AG04450 (cell line): ENCODE measurements at places on chromosomes 4 and X.

DNA sequence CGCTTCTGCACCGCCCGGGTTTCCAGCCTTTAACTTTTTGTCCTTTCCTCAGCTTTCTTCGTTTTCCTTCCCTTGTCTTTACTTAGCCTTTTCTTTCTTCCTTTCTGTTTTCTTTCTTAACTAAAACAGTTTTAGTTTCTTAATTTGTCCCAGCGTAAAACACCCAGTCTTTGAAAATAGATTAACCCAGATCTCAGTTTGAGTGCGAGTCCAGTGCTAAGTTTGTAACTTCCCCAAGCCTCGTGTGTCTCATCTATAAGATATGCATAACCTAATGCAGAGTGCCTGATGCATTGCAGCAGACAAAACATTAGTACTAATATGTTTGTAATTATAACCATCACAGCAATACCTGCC, 460 bp upstream of the GEMIN8 start:
- peak; percentile 10 for DNase-seq

DNA sequence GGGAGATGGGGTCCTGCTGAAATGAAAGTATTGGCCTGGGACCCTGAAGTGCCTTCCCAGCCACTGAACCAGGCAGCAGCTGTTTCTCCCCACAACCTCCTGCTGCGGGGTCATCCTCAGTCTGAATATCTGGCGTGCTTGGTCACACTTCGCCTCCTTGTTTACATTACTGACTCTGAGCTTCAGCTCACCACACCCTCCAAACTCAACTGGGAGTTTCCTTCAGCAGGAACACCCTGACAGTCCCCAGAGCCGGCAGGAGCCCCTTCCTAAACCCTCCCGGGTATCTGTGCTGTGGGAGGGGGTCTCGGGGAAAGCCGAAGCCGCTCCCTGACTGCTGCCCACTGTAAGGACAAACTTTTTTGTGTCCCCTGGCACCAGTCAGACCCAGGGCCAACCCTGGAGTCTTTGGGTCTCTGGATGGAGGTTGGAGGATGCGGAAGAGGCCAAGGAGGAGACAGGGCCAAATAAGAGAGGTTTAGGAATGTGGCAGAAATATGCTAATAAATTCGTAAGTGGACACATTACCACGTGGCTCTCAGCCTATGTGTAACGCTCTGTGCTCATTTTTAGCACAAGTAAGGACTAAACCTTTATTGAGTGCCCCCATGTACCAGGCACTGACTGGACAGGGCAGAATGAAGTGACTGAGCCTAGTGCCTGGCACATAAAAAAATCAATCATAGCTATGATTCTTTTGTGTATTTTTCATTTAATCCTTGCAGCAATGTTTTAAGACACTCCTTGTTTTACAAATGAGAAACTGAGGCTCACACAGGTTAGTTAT, 20.7 kb downstream of the FHDC1 start:
- DNase-seq = peak; percentile 18

DNA sequence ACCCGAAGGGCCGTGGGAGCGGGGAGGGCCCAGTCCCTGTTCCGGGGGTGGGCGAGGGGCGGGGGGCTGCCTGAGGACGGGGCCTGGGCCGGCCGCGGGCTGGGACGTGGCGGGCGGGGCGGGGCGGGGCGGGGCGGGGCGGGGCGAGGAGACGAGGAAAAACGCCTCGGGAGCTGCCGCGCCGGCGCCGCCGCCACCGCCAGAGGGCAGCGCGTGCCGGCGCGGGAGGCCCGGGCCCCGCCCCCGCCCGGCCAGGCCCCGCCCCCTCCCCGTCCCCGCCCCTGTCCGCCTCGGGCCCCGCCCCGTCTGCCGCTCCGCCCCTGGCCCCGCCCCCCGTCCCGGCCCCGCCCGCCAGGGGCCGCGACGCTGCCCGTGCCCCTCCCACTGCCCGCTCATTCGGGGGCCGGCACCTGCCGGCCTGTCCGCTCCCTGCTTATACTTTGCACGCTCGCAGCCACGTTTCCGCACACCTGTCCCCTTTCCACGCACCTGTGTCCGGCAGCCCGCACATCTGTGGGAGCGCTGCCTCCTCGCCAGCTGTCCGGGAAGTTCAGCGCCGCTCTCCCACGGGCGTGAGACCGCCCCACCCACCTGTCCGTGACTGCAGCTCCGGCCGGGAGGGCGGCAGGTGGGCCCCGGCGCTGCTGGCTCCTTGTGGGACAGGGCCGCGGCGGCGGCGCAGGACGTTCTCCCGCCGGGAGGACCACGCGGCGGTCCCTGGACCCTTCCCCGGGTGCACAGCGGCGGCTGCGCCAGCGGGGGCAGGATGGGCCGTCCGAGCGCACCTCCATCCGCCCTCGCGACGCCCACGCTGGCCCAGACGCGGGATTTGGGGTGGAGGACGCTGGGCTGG, 1.7 kb upstream of the FGFRL1 start:
- DNase-seq = no peak

- no peak for DNase-seq
Measured at GRCh38 chr4:113901994-113902787, 77.3 kb downstream of the ARSJ start.

DNA sequence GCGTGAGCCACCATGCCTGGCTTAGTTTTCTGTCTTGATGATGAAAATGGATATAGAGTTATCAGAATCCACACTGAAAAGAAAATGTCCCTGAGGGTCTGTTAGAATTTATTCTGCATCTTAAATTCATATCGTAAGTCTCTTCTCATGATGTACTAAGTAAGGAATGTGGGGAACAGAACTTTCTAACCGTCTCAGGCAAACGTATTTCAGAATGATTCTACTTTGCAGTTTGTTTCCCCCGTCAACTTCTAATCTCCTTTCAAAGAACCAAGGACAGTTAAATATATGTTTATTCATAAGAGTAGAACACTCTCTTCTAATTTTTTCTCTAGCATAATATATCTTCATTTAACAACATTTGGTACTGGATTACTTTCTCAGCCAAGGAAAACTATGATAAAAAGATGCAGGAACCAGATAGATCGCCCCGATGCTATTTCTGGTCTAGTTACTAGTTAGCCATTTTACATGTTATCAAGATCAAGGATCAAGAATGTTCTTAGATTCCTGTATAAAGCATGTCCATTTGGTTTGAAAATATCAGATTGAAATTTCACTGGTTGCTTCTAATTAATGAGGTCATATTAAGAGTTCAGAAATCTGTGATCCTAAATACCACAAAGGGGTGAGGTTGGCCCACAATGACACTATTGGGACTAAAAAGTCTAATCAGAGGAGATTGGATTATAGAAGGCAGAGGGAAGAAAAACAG, 49.5 kb downstream of the METTL14 start:
- DNase-seq = no peak

DNA sequence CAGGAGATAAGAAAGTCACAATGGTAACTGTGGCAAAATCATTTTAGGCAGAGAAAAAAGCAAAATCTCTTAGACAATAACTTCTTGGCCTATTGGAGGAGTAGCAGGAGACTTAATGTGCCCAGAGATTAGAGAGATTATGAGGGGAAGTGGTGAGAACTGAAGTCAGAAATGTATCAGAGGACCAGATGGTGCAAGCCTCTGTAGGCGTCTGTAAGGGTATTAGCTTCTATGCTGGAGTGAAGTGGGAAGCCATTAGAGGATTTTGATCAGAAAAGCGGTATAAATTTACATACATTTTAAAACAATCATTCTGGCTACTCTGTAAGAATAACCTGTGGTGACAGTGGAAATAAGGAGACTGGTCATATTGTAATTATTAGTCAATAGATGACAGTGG, 236.7 kb downstream of the FAT4 start:
- DNase-seq = no peak

- DNase-seq = no peak
Measured at GRCh38 chrX:74911494-74911893, 13.8 kb downstream of the NEXMIF start.

GRCh38 chr4:7769396-7770223, 170.1 kb downstream of the AFAP1 start:
- no peak for DNase-seq

- no peak for DNase-seq
Measured at GRCh38 chrX:76454456-76454927, 27.0 kb downstream of the MAGEE1 start.
